ENCODE measurements at places on chromosomes 7 and 10.

- DNase-seq, result no peak
Measured at GRCh38 chr7:158093156-158093796, 494.3 kb downstream of the PTPRN2 start.

- no peak for DNase-seq
Measured at GRCh38 chr10:4371691-4372295, 454.2 kb upstream of the AKR1E2 start.

DNA sequence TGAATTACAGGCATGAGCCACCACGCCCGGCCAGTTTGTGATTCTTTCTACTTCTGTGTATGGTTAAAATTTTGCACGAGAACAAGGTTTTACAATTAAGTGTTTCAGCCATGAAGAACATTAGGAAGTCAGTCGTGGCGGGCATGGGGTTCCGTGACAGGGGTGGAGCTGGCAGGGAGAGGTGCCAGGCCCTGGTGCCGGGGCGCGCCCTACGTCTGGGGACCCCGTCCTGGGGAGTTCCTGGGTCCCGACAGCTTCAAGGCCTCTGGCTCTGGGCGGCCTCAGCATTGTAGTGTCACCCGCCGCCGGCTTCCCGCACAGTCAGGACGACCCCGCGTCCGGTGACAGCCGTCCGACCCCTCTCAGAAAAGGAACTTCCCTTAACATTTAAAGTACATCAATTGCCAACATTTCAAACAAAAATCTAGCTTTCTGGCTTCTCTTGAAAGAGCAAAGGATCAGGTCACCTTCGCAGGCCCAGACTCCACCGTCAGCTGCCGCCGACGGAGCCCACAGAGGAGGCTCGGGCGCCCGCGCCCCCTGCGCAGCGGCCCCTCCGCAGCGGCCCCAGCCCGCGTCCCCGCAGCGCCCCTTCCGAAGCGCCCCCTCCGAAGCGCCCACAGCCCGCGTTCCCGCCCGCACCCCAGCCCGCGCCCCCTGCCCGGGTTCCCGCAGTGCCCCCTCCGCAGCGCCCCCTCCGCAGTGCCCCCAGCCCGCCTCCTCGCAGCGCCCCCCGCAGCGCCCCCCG is 23.2 kb upstream of the MKI67 start:
- DNase-seq, result no peak

GRCh38 chr7:50552139-50552538 is 13.1 kb downstream of the DDC start:
- DNase-seq, result no peak

- no peak for DNase-seq
Measured at GRCh38 chr10:19832699-19833098, 16.5 kb downstream of the PLXDC2 start.

- no peak for DNase-seq
Measured at GRCh38 chr7:19284596-19285300, 139.5 kb upstream of the FERD3L start.

DNA sequence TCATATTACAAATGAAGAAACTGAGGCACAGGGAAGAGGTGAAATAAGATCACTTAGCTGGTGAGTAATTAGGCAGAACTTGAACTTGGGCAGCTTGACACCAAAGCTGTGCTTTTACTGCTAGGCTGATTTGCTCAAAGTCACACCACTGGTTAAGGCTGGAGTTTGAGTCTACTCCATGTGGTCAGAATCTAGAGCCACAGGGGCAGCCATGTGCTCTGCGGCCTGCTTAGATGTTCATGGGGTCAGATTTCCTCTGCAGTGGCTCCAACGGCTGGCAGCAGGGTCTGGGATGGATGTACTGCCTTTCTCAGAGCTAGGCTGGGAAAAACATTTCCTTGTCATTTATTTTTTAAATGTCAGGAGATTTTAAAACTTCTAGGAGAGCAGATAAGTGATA is 417.5 kb downstream of the KCNMA1 start:
- DNase-seq, result no peak

DNA sequence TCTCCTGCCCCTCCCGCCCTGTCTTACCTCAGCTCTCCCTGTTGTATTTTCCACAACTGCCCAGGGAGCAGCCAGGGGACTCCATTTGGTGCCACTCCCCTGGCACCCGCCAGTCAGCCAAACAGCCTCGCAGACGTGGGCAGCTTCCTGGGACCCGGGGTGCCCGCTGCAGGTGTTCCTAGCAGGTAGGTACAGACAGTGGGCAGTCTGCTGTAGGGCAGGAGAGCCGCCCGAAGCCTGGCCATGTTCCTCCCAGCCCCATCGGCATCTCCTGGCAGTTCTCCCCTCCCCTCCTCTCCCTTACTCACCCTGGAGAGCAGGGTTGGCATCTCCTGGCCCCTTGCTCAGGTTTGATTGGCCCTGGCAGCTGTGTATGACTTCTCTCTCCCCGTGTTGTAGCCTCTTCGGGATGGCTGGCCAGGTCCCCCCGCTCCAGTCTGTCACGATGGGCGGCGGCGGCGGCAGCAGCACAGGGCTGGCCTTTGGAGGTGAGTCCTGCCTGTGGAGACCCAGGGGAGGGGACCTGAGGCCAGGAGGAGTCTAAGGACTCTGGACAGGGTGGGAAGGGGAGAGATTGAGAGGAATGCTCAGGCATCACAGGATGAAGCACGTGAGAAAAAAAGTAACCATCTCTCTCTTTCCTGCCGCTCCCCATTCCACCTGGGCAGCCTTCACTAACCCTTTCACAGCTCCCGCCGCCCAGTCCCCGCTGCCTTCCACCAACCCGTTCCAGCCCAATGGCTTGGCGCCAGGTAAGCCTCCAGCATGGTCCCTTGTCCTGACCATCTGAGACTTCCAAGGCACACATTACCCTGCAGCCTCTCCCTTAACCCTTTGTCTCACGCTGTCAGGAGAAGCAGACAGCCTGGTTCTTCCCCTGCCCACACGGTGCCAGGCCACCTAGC is 11.3 kb downstream of the SAP25 start:
- no peak for DNase-seq

- DNase-seq, result no peak
Measured at GRCh38 chr7:121666306-121666705, 206.7 kb upstream of the PTPRZ1 start.

- no peak for DNase-seq
Measured at GRCh38 chr7:41437257-41438196, 265.4 kb downstream of the INHBA start.

GRCh38 chr7:10022957-10023356 is 950.7 kb upstream of the PHF14 start:
- peak; percentile 45 for DNase-seq

GRCh38 chr7:17709127-17709526 is 231.2 kb downstream of the SNX13 start:
- no peak for DNase-seq

GRCh38 chr7:34451923-34452322 is 206.1 kb upstream of the NPSR1 start:
- no peak for DNase-seq

DNA sequence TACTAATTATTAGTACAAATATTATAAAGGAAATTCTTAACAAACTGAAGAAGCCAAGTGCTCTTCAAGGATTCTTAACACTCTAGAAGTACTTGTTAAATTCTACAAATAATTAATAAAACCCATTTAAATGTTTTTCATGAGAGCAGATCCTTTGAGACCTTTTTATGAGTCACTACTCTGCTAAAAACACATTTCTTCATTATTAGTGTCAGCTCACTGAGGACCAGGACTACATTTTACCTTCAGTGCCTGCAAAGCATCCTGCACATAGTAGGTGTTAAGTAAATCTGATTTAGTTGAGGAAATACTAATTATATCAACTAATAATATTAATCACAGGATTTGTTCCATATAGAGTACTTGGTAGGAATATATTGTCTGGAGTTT is 273.6 kb downstream of the PHTF2 start:
- DNase-seq, result no peak

GRCh38 chr10:3272300-3272699 is 99.7 kb upstream of the PITRM1 start:
- no peak for DNase-seq

DNA sequence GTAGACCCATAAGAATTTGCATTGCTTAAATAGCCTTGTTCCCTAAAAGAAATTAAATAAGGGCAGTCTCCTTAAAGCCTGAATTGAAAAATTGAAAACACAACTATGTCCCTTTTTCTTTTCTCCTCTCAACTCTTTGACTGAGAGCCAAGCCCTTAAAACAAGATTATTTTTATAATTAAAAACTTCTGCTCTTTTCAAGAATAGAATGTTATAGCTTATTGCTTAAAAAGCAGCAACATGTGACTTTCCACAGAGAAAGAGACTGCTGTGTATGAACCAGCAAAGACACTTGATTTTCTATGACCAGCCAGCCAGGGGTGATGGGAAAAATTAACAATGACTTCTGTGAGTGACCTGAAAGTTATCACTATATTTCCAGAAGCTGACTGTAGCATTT is 295.2 kb upstream of the CELF2 start:
- DNase-seq, result no peak

GRCh38 chr10:124392626-124393342 is 25.9 kb downstream of the OAT start:
- DNase-seq, result no peak

- DNase-seq, result no peak
Measured at GRCh38 chr10:77805676-77806075, 120.9 kb downstream of the DLG5 start.

All from Ammon's horn (tissue), 1 donor.